ENCODE measurements at places on chromosomes 7 and 10.

- no peak for DNase-seq
These were observed 529.8 kb upstream of the C7orf33 start for GRCh38 chr7:148060724-148061123.

DNA sequence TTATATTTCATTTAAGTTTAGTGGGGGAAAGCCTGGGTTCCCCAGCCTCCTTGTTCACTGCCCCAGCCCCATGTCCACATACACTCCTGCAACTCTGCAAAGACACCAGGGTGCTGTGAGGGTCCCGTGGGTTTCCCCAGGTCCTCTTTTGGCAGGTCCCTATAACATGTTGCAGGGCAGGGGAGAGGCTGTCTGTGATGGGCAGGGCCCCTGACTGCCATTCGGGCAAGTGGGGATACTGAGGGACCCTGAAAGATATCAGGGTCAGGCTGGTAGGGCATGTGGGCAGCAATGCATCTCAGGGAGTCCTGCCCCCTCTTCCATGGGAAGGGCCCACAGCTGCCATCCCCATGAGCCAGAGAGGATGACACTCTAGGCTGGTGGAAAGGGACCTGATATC lies 28.4 kb downstream of the RASGEF1A start:
- DNase-seq, result no peak

- no peak for DNase-seq
These were observed 61.3 kb upstream of the PFKP start for GRCh38 chr10:3006093-3006492.

DNA sequence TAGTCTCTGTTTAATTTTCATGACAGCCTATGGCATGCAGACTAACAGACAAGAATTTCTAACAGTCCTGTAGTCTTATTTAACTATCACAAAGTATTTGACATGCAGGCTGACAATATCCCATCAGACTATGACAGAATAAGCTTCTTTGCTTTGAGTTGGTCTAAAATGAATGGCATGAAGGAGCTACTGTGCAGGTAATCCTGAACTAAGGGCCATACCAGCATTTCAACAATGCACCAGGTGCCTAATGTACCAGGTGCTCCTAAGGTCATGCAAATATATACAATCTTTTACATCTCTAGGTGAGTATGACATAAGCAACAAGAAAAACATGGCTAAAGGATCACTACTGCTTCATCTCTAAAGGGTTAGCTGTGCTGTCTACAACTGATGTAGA lies 13.6 kb upstream of the MSS51 start:
- DNase-seq, result no peak

GRCh38 chr7:101536232-101536631 lies 92.9 kb downstream of the MYL10 start:
- no peak for DNase-seq

GRCh38 chr10:110352930-110353243 lies 48.2 kb upstream of the SMNDC1 start:
- no peak for DNase-seq

DNA sequence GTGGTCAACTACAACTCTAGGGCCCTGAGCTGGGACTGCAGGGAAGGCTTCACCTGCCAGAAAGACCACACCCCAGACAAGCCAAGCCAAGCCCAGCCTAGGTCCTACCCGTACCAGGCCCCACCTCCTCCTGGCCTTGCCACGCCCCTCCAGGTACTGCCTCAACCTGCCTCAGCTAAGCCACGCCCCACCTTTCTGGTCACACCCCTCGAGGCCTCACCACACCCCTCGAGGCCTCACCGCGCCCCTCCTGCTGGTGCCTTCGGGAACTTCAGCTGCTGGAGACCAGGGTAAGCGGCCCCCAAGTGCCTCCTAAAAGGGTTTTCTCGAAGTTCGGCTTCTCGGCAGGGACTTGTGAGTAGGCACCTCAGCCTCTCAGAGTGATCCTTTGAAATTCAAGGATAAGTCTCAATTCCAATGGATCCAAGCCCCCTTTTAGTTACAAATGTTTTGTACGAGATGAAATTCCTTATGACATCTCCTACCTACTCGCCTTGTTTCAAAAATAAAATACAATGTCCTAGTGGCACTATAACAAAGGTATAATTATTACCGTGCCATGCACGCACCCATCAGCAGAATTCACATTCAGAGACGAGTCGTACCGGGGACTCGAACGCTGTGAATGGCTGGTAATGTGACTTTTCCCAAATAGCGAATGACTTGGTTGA lies 171.2 kb downstream of the ARHGAP21 start:
- DNase-seq, result peak; percentile 65

- DNase-seq, result peak; percentile 46
These were observed 50.9 kb downstream of the GALNT11 start for GRCh38 chr7:152076324-152076821.

DNA sequence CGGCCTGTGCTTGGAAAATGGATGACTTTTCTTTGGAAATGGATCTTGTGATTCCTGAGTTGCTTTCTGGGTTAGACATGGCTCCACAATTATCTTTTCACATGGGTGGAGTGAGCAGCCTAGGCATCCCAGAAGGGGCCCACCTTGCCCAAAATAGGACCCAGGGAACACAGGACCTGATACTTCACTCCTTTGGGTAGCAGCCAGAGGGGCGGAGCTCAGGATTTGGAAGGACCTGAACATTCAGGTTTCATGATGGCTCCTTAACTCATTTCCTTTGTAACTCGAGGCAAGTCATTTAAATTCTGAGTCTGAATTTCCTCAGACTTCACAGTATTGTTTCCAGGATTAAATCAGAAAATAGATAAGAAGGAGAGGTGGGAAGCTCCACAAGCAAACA lies 178.3 kb upstream of the ZMIZ1 start:
- DNase-seq, result no peak

DNA sequence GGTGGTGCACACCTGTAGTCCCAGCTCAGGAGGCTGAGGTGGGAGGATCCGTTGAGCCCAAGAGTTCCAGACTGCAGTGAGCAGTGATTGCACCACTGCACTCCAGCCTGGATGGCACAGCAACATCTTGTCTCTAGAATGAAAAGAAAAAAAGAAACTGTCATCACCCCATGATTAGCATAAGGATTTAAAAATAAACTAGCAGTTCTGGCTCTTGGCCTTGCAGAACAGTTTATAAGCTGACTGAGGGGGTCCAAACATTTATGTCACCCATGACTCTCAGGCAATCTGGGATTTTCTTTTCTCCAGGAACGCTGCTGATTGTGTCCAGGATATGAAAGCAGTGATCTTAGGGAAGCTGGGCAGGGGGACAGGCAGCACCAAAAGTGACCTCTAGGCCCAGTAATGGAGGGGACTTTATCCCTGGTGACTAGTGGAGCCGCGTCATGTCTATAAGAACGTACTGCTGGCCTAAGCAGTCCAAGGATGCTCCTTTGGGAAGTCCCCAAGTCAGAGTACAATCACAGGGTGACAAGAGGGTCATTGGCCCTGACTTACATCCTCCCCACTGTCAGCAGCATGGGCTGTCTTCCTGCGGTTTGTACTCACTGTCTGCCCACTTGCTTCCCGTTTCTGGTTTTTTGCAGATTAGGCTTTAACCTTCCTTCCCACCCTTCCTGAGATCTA lies 177.4 kb downstream of the ARHGAP12 start:
- no peak for DNase-seq

- peak; percentile 6 for DNase-seq
These were observed 114.9 kb downstream of the IPMK start for GRCh38 chr10:58152673-58153263.

- DNase-seq, result no peak
These were observed 20.0 kb downstream of the PDSS1 start for GRCh38 chr10:26717476-26717875.

DNA sequence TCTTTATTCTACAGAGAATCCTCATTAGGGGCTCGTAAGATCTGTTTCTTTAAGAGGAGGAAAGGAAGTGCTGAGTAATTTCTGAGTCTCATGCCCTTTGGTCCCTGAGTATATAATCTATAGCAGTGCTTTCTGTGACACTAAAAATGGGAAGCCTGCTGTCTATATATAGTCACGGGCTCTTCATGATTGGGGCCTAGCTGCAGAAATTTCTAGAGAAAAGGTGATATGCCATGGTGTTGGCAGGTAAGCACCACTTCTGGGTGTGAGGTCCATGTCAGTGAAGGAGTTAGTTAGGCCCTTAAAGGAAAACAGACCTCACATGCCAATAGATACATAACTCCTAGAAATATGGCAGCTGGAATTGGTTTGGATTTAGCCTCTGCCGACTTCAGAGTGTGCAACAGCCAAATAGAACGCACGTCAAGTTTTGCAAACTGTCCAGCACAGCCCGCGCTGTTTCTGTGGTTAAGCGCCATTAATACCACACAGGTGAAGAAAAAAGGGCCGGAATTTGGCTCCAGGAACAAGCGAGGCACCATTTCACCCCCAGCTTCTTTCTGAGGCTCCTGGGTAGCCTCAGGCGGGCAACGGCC lies 123.2 kb downstream of the TACC2 start:
- no peak for DNase-seq
